HTR-8/SVneo (cell line): ENCODE measurements at places on chromosomes 11 and 22.
A peak's percentile ranks its signal among the peaks of the same experiment; 100 is the strongest.

- no peak for DNase-seq
Observed at GRCh38 chr11:95917193-95918036, 6.5 kb downstream of the MTMR2 start.

DNA sequence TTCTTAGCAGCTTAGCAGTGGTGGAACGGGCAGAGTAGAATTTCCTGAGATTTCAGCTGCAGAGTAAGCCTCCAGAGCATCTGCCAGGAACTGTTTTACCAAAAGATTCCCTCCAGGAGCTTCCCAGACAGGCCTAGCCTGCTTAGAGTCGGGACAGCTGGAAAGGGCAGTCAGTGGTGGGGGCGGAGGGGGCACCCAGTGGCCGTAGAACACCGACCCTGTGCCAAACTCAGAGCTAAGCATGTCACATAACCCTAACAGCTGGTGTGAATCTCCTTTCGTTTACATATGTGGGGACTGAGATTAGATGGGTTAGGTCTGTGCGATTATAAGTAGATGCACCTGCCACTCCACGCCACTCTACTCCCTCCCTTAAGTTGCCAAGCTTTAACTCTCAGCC lies 80.0 kb upstream of the CRTAM start:
- DNase-seq, result no peak

DNA sequence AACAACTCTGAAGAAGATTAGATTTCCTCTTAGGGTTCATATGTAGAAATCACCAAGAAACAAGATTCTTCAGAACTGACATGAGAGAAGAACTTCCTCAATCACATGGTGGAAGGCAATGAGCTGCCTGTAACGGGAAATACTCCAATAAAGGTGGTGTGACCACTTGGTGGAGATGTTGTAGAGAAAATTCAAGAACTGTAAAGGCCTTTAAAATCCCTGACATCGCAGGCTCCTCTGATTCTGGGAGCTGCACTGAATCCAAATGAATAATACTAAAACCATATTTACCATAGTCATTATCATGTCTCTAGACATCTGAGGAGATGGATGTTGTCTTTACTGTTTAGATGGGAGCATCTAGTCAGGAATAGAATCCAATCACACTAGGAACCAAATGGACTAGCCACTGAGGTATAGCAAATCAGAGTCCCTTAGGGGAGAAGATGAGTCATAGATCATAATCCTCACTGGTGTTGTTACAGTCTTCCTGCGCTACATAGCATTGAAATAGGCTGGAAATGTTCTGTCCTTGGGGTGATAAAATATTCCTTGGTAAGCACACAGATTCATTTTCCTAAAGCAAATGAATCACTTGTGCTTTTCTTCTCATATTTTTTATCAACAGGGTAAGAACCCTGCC lies 321.6 kb upstream of the TENM4 start:
- no peak for DNase-seq

GRCh38 chr11:16226245-16226644 lies 130.1 kb downstream of the SOX6 start:
- no peak for DNase-seq

DNA sequence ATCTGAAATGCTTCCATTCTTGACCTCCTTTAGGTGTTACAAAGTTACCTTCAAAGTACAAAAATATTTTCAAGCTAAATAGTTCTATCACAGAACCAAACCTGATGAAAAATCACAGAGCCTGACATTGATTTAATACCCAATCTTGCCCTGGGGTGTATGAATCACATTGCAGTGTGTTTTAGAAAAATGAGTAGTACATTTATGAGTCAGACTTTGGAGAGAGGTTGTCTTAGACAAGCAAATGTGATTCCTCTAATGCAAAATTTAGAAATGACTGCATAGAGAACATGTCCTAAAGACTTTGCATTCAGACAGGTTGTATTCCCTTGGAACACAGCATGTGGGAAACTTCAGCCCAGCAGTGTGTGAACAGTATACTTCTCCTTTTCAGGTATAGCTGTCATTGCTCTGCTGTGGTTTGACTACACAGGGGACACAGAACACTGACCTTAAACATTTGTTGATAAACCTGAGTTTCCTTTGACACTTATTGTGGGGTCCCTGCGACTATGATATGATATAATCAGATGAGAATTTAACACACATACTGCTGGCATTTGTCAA lies 972.1 kb downstream of the JRKL start:
- peak; percentile 29 for DNase-seq

DNA sequence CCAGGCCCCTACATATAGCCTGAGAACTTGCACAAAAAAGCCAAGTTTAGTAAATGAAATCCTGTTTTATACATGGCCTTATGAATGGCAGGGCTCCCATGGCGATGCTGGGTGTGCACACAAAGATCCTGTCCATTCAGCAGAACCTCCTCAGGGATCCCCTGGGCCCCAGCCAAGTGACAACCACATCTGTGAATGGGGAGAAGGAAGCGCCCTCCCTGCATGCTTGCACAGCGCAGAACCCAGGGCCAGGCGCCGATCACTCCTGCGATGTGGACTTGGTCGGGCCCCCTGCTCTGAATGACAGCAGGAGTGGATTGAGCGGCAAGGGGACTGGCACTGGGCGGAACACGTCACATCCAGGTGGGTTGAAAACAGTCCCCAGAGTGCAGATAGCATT lies 4.5 kb upstream of the CDC42EP2 start:
- DNase-seq, result no peak

DNA sequence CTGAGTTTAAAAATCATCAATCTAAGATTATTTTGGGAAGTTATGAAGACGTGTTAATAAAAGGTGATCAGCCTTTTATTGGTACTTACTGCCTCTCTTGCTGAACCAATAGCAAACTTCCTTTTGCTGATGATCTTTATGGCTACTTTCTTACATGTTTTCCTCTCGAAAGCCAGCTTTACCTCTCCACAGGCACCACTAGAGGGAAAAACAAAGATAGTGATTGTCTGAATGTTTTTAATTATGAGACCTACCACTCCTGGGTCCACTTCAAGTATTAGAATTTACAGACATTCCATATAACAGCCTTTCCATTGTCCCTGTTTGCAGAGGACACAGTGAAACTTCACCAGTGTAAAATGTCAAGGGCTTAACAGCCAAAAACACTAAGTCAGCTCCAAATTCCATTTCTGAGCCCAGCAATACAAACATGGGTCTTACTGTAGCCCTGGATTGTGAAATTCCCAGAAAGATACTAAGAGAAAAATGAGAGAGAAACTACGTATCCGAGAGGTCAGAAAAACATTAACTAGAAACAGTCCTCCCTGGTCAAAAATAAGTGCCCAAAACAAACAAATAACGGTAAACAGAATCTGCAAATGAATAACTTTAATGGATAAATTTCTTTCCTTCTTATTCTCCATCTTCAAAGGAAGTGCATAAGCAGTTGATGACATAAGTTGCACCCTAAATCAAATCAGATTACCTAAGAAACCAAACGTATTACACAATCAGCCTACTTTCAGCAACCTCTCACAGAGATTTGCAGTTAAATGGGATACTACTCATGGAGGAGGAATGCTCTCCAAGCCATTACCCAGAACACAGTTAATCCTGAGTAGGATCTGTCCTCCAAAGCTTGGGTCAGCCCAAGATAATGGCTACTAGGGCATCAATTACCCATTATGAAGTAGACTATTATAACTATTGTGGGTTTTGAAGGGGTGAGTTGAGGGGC lies 29.5 kb downstream of the CHEK2 start:
- DNase-seq, result peak; percentile 64

GRCh38 chr11:47506373-47506772 lies 46.6 kb downstream of the CELF1 start:
- no peak for DNase-seq

DNA sequence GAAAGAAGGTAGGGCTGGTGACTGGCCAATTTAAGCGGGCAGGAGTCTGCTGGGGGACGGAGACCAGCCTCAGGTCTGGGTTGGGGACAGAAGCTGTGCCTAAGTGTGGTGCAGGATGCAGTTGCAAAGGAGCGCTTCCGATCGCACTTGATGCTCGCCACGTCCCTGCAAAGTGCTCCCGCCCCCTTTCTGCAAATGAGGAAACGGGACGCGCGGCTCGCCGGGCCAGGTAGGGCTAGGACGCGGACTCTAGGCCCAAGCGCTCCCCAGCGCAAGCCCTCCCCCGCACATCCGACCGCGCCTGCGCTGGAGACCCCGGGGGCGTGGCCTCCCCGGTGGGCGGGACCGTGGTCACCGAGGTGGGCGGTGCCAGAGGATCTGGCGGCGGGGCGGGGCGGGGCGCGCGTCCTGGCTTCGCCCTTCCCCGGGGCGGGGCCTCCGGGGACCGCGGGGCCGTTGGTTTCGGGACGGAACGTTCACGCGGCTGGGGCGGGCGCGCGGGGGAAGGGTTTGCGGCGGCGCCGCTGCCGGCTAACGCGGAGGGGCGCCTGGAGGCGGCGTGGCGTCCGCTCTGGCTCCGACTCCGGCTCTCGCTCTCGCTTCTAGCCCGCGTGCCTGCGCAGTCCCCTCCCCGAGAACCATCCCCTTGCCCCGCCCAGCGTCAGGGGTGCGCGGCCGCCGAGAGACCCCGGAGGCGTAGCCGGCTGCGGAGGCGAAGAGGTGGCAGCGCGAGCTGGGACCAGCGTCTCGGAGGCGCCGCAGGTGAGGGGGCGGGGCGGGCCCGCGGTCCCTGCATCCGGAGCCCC lies at the start of gene FAM118A:
TSS of gene FAM118A (plus strand) at position 513 of the 806 bp plus-strand sequence. CDS start 12,446 bp downstream, outside the sequence.
- DNase-seq, result peak; percentile 81
